ENCODE measurements at places on chromosomes 2 and 18.
A peak's percentile ranks its signal among the peaks of the same experiment; 100 is the strongest.

- no peak for DNase-seq
These were observed 380.6 kb downstream of the SUCLG1 start for GRCh38 chr2:84078471-84078870.

- DNase-seq: no peak
These were observed 762 bp downstream of the VPS4B start for GRCh38 chr18:63421514-63421913.

DNA sequence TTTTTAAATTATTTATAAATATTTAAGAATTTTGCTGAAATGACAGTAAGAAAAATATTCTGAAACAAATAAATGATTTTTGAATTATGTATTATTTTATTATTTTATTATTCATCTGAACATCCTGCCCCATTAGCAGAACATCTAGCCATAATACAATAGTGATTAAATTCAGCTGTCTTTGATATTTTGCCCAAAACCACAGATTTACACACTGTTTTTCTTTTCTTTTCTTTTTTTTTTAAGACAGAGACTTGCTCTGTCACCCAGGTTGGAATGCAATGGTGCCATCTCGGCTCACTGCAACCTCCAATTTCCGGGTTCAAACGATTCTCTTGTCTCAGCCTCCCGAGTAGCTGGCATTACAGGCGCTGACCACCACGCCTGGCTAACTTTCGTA lies 1.9 kb upstream of the SCYGR1 start:
- no peak for DNase-seq

GRCh38 chr18:57150828-57151227 lies 3.9 kb downstream of the BOD1L2 start:
- no peak for DNase-seq

DNA sequence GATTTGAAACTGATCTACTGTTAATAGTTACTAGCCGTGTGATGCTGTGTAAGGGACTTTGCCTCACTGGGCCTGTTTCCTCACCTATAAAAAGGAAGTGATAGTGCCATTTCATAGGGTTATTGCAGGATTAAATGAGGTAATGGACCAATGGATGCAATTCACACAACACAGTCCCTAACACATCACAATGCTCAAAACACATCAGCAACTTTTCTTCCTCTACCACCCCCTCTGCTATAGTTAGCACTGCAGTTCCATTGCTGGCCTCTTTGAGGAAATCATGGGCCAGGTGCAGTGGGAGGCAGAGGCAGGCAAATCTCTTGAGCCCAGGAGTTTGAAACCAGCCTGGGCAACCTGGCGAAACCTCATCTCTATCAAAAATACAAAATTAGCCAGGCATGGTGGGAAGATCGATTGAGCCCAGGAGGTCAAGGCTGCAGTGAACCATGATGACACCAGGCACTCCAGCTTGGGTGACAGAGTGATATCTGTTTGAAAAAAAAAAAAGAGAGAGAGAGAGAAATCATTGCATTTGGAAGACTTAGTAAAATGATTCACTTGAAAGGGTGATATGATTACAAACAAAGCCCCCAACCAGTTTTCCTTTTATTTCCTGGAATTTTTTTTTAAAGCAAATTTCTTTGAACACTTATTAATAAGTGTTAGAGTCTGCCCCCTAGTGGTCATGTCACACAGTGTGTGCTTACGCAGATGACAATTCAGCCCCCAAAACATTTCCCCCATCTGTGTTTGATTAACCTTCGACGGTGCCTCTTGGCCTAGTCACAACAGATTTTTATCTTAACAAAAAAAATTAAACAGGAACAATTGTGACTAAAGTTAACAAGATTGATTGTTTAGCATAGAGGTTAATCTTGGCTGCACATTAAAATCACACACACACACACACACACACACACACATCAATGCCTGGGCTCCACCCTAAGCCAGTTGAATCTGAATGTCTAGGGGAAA lies 88.6 kb upstream of the BCL11A start:
- DNase-seq: peak; percentile 40

- DNase-seq: no peak
These were observed 130.6 kb downstream of the TDRD15 start for GRCh38 chr2:21254170-21254965.

GRCh38 chr2:62116983-62117382 lies 78.9 kb upstream of the B3GNT2 start:
- DNase-seq: no peak

DNA sequence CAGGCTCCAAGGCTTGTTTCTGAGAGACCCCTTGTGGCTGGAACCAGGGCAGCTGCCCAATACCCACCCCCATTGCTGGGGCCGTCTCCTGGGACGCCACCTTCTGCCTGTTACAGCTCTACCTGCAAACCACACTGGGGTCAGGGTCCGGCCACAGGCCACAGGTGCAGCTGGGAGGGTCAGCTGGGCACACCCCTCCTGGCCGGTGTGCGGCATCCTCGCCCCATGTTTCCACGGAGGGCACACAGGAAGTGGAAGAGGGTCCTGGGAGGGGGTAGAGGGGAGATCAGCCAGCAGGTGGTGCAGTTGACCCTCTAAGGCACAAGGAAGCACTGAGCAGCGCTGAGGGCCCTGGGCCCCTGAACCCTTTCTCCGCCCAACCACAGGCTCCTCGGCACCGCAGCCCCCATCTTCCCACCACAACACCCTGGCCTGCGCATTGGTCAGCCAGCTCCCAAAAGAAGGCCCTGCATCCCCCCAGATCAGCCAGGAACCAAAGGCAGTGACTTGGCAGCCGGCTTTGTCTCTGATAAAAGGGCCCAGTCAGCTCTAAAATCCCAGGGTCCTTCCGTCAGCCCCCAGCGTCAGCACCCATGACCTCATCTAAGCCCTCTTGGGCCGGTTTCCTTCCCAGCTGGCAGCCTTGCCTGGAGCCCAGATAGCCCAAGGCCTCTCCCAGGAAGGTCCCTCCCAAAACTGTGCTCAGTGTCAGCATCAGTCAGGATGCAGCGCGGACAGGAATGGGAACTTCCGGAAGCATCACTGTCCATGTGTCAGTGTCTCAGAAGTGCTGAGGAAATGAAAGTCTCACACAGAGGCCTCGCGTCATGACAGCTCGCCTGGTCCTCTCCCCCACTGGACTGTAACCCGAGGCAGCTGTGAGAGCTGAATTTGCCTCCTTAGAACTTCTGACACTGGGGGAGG lies 1.7 kb downstream of the ERFE start:
- DNase-seq: no peak

DNA sequence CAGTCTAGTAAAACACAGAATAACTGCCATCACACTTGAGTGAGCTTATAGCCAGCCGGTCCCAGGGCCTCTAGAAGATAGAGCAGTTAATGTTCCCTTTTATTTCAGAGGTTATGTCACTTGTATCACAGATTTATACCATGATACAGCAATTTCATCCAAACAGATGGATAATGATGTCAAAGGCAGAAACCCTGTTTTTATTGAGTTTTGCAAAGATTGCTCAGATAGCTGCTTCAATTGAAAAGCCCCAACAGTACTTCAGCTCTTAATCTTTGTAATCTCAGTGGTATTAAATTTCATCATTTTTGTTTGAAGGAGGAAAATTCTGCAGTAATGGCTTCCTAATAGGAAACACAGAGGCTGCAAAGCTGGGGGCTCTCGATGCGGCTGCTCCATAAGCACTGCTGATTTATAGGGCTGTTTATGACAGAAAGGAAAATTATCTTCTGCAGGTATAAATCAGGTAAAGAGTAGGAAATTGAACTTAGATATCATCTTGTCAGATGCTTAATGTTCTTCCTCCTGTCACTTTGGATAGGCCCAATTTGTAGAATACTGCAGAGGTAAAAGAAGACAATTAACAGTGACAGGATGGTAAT lies 112.3 kb downstream of the LNPK start:
- DNase-seq: no peak

Measured in CD4-positive, alpha-beta T cell treated with Interleukin-10 for 1 hour (primary cell).